ENCODE measurements at places on chromosomes 6 and 20. TPM values are rescaled to one million over a fixed set of nuclear protein-coding genes. Genes with fewer than 3 reads are reported as not detected.
A peak's percentile ranks its signal among the peaks of the same experiment; 100 is the strongest.

Gene HNF4A
- not detected for total RNA-seq

Gene C20orf202
- total RNA-seq = not detected

Gene ELOVL4
- total RNA-seq = 3.4 TPM

Gene MAS1
- not detected for total RNA-seq

Gene CPNE5
- 2.2 TPM for total RNA-seq

Gene HSPA12B
- total RNA-seq = not detected

DNA sequence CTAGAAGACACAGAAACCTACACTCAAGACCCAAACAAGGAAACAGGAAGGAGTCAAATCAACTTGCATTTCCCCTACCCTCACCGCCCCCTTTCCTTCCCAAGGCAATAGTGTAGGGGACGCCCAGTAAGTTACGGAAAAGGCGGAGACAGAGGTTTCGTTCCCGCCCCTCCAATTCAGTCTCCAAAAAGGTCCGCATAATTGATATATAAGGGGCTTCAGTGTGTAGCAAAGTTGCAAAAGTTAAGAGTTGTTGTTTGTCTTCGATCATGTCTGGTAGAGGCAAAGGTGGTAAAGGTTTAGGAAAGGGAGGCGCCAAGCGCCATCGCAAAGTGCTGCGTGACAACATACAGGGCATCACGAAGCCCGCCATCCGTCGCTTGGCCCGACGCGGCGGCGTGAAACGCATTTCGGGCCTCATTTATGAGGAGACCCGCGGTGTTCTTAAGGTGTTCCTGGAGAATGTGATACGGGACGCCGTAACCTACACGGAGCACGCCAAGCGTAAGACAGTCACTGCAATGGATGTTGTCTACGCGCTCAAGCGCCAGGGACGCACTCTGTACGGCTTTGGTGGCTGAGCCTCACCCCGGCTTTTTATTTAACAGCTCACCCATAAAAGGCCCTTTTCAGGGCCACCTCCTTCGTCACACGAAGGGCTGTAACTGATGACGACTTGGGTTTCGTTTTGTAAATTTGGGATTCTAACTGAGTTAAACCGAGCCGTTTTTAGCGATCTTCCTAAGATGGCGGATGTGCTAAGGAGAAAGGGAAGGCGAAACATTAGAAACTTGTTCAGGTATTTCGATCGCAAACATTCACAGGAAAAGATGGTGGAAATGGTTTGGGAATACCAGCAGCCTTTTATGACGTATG lies 124.6 kb upstream of the BTN3A2 start:
- peaks cover 26% of the 10 kb centered on the region for H3K4me1 ChIP-seq
- H3K36me3 ChIP-seq = peaks cover 14% of the 10 kb centered on the region
- ATAC-seq = peak; percentile 79
- H3K27me3 ChIP-seq = no peaks in the 10 kb centered on the region
- H3K4me3 ChIP-seq = peak overlapping the region; percentile 88

- peaks cover 9% of the 10 kb centered on the region for H3K4me1 ChIP-seq
- H3K36me3 ChIP-seq = peaks cover 9% of the 10 kb centered on the region
- H3K27ac ChIP-seq = peak overlapping the region; percentile 91
- no peaks in the 10 kb centered on the region for H3K27me3 ChIP-seq
Measured at GRCh38 chr6:143061597-143062385, 1.1 kb downstream of the AIG1 start.

- ATAC-seq = no peak
- peaks cover 28% of the 10 kb centered on the region for H3K4me1 ChIP-seq
- H3K27me3 ChIP-seq = no peaks in the 10 kb centered on the region
- H3K36me3 ChIP-seq = peaks cover 90% of the 10 kb centered on the region
- H3K27ac ChIP-seq = peak overlapping the region; percentile 95
- peak overlapping the region; percentile 73 for H3K4me3 ChIP-seq
Measured at GRCh38 chr20:20498076-20498861, 130.4 kb downstream of the INSM1 start.

- no peak overlapping the region for H3K27ac ChIP-seq
- no peak overlapping the region for H3K4me3 ChIP-seq
- H3K4me1 ChIP-seq = no peaks in the 10 kb centered on the region
Measured at GRCh38 chr20:33281550-33282146, 1.4 kb upstream of the BPIFB1 start.

GRCh38 chr20:6265204-6265904 lies 142.5 kb upstream of the FERMT1 start:
- no peak overlapping the region for H3K4me3 ChIP-seq
- H3K27me3 ChIP-seq = no peaks in the 10 kb centered on the region
- H3K4me1 ChIP-seq = no peaks in the 10 kb centered on the region

- ATAC-seq = peak; percentile 37
- H3K27me3 ChIP-seq = peaks cover 6% of the 10 kb centered on the region
- peak overlapping the region; percentile 58 for H3K27ac ChIP-seq
- no peaks in the 10 kb centered on the region for H3K36me3 ChIP-seq
- H3K4me3 ChIP-seq = no peak overlapping the region
Measured at GRCh38 chr6:160788806-160789205, 86.8 kb downstream of the PLG start.

- no peaks in the 10 kb centered on the region for H3K36me3 ChIP-seq
- peaks cover 11% of the 10 kb centered on the region for H3K27me3 ChIP-seq
- ATAC-seq = no peak
- H3K27ac ChIP-seq = no peak overlapping the region
Measured at GRCh38 chr6:150549007-150549406, 50.7 kb upstream of the PLEKHG1 start.

GRCh38 chr6:22807818-22808217 lies 238.5 kb downstream of the HDGFL1 start:
- H3K4me3 ChIP-seq = no peak overlapping the region
- no peak overlapping the region for H3K27ac ChIP-seq
- no peak for ATAC-seq
- H3K27me3 ChIP-seq = no peaks in the 10 kb centered on the region
- H3K4me1 ChIP-seq = no peaks in the 10 kb centered on the region

DNA sequence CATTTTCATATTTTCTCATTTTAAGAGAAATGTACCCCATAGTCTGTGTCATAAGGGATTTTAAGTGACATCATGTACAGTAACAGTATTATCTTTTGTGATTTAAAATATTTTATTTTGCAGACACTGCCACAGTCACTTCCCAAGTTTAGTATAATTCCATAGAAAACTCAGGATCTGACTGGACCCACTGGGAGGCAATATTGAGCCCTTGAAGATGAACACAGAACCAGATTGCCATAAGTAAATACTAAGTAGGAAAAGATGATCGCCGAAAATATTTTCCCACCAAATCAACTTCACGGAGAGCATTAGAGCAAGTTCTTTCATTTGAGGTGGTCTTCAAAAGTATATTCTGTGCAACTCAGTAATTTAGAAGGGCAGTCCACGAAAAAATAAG lies 17.6 kb upstream of the PKHD1 start:
- H3K36me3 ChIP-seq = no peaks in the 10 kb centered on the region
- H3K27ac ChIP-seq = no peak overlapping the region
- ATAC-seq = no peak

DNA sequence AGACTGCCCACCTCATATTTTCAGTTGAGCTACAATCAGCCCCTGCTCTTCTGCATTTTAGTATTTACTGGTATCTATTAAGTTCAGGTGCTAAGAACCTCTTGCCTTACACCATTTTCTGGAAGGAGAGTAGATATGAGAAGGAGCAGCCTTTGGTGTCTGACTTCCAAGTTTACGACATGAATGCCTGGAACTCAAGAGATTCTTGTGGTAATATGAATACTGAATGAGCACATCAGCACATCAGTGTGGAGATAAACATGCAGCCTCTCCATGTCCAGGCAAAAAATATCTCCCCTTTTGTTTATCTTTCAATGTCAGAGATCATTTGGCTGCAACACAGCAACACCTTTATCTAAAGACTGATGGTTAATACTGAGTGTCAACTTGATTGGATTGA lies 65.8 kb upstream of the THEMIS start:
- H3K27me3 ChIP-seq = no peaks in the 10 kb centered on the region
- H3K36me3 ChIP-seq = no peaks in the 10 kb centered on the region
- no peak for ATAC-seq
- H3K4me3 ChIP-seq = no peak overlapping the region
- H3K4me1 ChIP-seq = peaks cover 14% of the 10 kb centered on the region

GRCh38 chr20:15491575-15491974 lies 1081.7 kb downstream of the KIF16B start:
- H3K27me3 ChIP-seq = no peaks in the 10 kb centered on the region
- no peak for ATAC-seq
- no peaks in the 10 kb centered on the region for H3K4me1 ChIP-seq
- no peaks in the 10 kb centered on the region for H3K36me3 ChIP-seq

GRCh38 chr20:11144114-11144950 lies 470.5 kb upstream of the JAG1 start:
- no peaks in the 10 kb centered on the region for H3K27me3 ChIP-seq
- H3K27ac ChIP-seq = no peak overlapping the region
- no peaks in the 10 kb centered on the region for H3K36me3 ChIP-seq
- no peak overlapping the region for H3K4me3 ChIP-seq
- no peaks in the 10 kb centered on the region for H3K4me1 ChIP-seq

DNA sequence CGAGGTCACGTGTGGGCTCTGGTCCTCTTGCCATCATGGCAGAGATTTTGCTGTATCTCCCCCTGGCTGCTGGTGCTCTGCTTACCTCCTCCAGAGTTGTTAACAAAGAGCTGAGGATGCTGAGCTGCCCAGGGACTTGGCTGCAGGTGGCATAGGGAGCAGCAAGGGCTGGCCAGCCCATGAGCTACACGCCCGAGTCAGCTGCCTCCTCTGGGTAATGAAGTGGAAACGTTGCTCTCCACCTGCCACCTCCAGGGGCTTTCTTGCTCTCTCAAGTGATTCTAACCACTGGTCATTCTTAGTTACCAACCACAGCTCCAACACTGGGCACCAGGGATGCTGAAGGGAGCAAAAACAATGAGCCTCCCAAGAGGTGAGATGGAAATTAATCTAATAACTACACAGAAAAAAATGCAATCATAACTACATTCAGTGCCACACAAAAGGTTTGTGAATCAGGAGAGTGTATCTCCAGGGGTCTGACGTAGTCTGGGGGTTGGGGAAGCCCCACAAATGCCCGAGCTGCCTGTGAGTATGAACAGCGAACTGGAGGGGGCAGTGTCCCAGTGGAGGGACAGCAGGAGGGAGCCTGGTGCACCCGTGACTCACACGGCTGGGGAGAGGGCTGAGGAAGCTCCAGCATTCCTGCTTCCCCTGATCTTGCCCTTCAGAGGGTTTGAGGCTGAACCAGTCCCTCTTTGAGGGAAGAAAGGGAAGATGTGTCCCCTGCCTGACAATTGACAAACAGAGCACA lies 78.7 kb downstream of the CDH26 start:
- ATAC-seq = no peak
- no peaks in the 10 kb centered on the region for H3K4me1 ChIP-seq
- H3K27ac ChIP-seq = no peak overlapping the region
- no peak overlapping the region for H3K4me3 ChIP-seq

- H3K4me3 ChIP-seq = no peak overlapping the region
- no peaks in the 10 kb centered on the region for H3K27me3 ChIP-seq
- H3K27ac ChIP-seq = no peak overlapping the region
- no peaks in the 10 kb centered on the region for H3K4me1 ChIP-seq
- no peak for ATAC-seq
Measured at GRCh38 chr6:135592276-135592675, 94.7 kb upstream of the AHI1 start.

GRCh38 chr20:57323034-57323433 lies 6.6 kb upstream of the SPO11 start:
- H3K4me3 ChIP-seq = no peak overlapping the region
- peak; percentile 52 for ATAC-seq
- no peaks in the 10 kb centered on the region for H3K36me3 ChIP-seq
- peaks cover 51% of the 10 kb centered on the region for H3K27me3 ChIP-seq
- no peaks in the 10 kb centered on the region for H3K4me1 ChIP-seq

- peak; percentile 72 for ATAC-seq
- peaks cover 20% of the 10 kb centered on the region for H3K36me3 ChIP-seq
- H3K27ac ChIP-seq = peak overlapping the region; percentile 77
- H3K4me1 ChIP-seq = peaks cover 5% of the 10 kb centered on the region
- peak overlapping the region; percentile 77 for H3K4me3 ChIP-seq
Measured at GRCh38 chr20:58888521-58889333, 36.2 kb downstream of the GNAS start.

- H3K27ac ChIP-seq = no peak overlapping the region
- H3K4me3 ChIP-seq = no peak overlapping the region
- no peaks in the 10 kb centered on the region for H3K27me3 ChIP-seq
- no peak for ATAC-seq
- H3K4me1 ChIP-seq = no peaks in the 10 kb centered on the region
Measured at GRCh38 chr6:93735099-93735498, 315.7 kb upstream of the EPHA7 start.

- no peaks in the 10 kb centered on the region for H3K4me1 ChIP-seq
- H3K4me3 ChIP-seq = no peak overlapping the region
- no peak overlapping the region for H3K27ac ChIP-seq
- ATAC-seq = no peak
Measured at GRCh38 chr6:169536446-169537170, 165.2 kb downstream of the WDR27 start.

GRCh38 chr6:30450909-30451841 lies 38.1 kb upstream of the HLA-E start:
- peaks cover 18% of the 10 kb centered on the region for H3K4me1 ChIP-seq
- peak overlapping the region; percentile 63 for H3K4me3 ChIP-seq
- H3K27ac ChIP-seq = no peak overlapping the region
- H3K36me3 ChIP-seq = no peaks in the 10 kb centered on the region

Measured in activated T-helper 17 cell treated with anti-CD3 and anti-CD28 coated beads, Interleukin-2, amount 50 U/mL, for 72 hours (primary cell).